Activated naive CD4-positive, alpha-beta T cell treated with anti-CD3 and anti-CD28 coated beads for 36 hours (primary cell): ENCODE measurements at places on chromosomes 7 and 10.

DNA sequence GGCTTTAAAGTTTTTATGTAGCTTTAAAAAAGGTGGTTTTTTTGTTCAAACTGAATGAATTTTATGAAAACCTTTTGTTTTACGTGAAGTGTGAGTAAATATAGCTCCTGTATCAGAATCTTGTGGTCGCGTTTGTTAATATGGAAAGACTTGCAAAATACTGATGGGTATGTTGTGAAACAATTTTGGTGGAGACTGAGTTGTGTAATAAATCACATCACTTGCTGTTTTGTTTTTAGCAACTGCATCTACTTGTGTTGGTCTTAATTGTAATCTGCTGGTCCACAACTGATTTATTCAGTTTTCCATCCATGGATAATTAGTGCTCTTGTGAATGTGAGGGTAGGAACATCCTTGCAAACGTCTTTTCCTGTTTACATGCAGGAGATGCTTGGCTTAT lies 10.5 kb downstream of the PLXDC2 start:
- no peaks in the 10 kb centered on the region for H3K27me3 ChIP-seq
- no peaks in the 10 kb centered on the region for H3K36me3 ChIP-seq
- no peak overlapping the region for H3K4me3 ChIP-seq
- no peak for DNase-seq
- no peak overlapping the region for H3K27ac ChIP-seq

- no peaks in the 10 kb centered on the region for H3K4me1 ChIP-seq
- H3K27me3 ChIP-seq, result peaks cover 5% of the 10 kb centered on the region
- DNase-seq, result no peak
- H3K4me3 ChIP-seq, result no peak overlapping the region
- no peak overlapping the region for H3K27ac ChIP-seq
- H3K36me3 ChIP-seq, result no peaks in the 10 kb centered on the region
Measured at GRCh38 chr10:126892226-126893175, 12.7 kb upstream of the DOCK1 start.

- H3K36me3 ChIP-seq, result no peaks in the 10 kb centered on the region
- no peak overlapping the region for H3K4me3 ChIP-seq
- H3K27me3 ChIP-seq, result no peaks in the 10 kb centered on the region
- no peaks in the 10 kb centered on the region for H3K4me1 ChIP-seq
- H3K27ac ChIP-seq, result no peak overlapping the region
Measured at GRCh38 chr10:55822096-55822495, 539.0 kb downstream of the ZWINT start.

DNA sequence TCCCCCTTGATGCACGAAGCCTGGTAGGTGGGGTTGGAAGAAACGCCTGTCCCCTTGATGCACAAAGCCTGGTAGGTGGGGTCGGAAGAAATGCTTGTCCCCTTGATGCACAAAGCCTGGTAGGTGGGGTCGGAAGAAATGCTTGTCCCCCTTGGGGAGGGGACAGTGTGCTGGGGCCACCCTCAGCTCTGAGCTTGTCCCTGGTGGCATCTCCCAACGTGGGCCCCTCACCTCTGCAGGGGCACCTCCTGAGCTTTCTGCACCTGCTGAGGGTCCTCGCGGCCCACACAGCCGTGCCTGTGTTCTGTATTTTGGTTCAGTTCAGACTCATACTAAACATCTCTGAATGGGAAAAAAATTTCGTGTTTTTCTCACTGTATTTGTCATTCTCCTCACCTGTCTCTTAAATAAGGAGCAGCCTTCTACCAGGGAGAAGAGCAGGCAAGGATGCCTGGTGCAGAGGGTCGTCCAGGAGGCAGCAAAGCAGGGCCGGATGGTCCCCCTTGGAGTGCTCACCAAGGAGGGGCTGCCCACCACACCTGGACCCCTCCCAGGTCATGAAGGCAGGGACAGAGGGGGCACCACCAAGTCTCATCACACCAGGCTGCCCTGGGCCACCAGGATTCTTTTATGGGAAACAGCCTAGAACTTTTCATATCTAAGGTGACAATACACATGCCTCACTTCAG lies 24.7 kb downstream of the VIPR2 start:
- H3K4me1 ChIP-seq, result peaks cover 4% of the 10 kb centered on the region
- no peak overlapping the region for H3K4me3 ChIP-seq
- no peak for DNase-seq
- peaks cover 4% of the 10 kb centered on the region for H3K27me3 ChIP-seq
- no peak overlapping the region for H3K27ac ChIP-seq

- peaks cover 34% of the 10 kb centered on the region for H3K36me3 ChIP-seq
- H3K4me1 ChIP-seq, result no peaks in the 10 kb centered on the region
- no peak overlapping the region for H3K4me3 ChIP-seq
- DNase-seq, result no peak
- H3K27me3 ChIP-seq, result no peaks in the 10 kb centered on the region
Measured at GRCh38 chr7:99899830-99900519, 19.4 kb downstream of the TRIM4 start.
